Kidney (tissue), 22 donors: ENCODE measurements at places on chromosomes 3 and 15.

DNA sequence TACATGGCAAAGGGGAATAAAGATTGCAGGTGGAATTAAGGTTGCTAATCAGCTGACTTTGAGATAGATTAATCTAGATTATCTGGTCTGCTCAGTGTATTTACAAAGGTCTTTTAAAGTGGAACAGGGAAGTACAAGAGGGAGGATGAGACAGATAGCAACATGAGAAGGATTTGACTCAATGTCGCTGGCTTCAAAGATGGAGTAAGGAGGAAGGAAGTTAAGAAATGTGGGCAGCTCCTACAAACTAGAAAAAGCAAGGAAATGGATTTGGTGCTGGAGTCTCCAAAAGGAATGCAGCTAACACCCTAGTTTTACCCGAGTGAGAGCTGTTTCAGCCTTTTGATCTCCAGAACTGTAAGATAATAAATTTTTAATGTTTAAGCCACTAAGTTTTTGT is 180.7 kb upstream of the TTC14 start:
- no peak for DNase-seq

GRCh38 chr3:171328419-171329082 is 131.7 kb downstream of the TNIK start:
- no peak for DNase-seq

DNA sequence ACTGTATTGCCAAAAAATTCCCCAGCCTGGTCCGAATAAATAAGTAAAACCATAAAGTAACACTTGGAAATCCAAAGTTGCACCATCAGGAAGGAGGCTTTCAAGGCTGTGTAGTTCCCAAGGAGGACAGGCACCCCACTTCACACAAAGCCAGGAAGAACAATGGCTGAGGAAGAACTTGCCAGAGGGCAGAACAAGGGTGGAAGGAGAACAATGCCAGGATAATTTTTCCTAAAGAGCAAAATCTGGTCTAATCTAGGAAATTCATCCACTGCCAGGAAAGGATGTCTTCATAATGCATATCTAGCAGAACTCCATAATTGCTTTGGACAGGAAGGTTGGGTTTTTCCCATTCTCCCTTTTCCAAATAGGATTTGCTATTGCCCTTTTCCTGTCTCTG is 15.7 kb upstream of the ARID3B start:
- DNase-seq: no peak

- no peak for DNase-seq
Measured at GRCh38 chr3:96017556-96017955, 796.8 kb upstream of the EPHA6 start.

GRCh38 chr3:141769221-141769894 is 6.2 kb downstream of the GRK7 start:
- DNase-seq: no peak

- no peak for DNase-seq
Measured at GRCh38 chr3:41024031-41024836, 175.1 kb upstream of the CTNNB1 start.

DNA sequence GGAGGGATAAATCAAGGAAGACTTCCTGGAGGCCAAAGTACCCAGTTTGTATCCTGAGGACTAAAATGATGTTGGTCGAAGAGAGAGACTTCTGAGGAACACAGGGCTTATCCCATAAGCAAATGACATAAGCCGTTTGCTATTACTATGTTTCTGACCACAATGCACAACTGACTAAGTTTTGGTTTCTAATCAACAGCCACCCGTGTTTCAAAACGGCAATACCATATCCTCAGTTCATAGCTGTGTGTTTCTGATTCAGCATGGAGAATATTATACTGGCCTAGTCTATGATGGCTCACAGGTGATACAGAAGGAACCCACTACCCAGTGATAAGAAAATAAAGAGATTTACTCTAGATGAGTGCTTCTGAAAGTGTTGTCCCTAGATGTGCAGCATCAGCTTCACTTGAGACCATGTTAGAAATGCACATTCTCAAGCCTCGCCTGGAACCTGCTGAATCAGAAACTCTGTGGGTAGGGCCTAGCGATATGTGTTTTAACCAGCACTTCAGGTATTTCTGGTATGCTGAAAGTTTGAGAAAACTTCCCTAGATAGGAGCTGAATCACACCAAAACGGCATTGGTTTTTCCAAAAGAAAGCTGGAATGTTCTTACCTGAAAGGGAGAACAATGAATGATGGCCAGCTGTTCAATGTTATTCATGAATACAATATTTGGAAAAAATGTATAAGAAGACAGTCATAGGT is 639.7 kb upstream of the NR2F2 start:
- no peak for DNase-seq

DNA sequence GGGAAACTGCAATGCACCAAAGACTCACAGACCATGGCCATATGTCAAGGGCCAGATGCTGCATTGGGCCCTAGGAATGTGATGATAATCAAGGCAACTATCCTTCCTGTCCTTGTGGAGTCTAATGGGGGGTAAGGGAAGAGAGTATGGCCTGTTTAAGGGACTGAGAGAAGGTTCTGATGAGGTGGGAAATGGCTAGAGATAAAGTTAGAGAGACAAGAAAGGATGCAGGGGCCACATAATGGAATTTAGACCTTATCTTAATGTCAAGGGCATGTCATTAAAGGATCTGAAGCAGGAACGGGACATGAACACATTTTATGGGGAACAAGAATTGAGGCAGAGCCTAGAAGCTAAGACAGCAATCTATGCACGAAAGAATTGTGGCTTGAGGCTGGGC is 30.0 kb upstream of the ABHD17C start:
- DNase-seq: no peak

DNA sequence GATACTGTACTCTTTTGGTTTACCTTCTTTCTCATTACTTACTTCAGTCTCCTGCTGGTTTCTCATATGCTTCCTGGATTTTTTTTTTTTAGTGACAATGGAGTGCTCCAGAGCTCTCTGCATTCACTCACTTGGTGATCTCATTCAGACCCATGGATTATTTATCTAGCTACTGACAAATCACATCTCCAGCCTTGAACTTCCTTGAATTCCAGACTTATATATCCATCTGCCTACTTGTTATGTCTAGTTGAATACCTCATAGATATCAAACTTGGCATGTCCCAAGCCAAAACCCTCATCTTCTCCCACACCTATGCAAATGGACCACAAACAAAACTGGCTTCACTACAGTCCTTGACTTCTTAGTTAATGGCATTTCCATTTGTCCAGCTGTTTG is 234.7 kb upstream of the ZPLD1 start:
- no peak for DNase-seq

GRCh38 chr3:156749244-156749643 is 74.9 kb downstream of the TIPARP start:
- peak; percentile 72 for DNase-seq

- peak; percentile 49 for DNase-seq
Measured at GRCh38 chr3:196016485-196016884, 65.4 kb downstream of the TFRC start.

DNA sequence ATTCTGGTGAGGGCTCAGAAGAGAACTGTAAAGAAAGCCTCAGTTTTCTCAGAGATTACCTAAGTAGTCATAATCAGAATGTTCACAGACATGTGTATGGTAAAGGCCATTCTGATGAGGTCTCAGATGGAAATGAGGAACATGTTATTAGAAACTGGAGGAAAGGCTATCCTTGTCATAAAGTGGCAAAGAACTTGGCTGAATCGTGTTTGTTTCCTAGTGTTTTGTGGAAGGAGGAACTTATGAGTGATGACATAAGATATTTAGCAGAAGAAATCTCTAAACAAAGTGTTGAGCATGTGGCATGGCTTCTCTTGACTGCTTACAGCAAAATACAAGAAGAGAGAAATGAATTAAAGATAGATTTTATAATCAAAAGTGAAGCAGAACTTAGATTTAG is 12.8 kb upstream of the KLHL40 start:
- DNase-seq: no peak

DNA sequence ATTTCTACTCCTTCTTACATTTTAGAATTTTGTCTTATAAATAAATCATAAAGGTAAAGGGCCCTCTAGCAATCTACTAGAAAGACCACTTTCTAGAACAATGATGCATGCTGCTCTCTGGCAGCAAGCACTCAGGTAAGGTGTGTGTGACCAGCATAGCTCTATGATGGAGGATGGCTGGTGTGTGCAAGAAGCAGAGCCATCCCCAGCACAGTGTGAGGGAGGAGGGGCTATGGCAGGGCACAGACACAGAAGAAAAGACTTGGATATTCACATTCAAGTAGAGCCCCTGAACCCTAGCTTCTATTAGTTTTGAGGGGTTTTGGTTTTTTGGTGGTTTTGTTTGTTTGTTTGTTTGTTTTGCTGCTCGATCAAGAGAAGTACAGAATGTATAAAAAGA is 277.1 kb upstream of the CCDC54 start:
- DNase-seq: no peak

DNA sequence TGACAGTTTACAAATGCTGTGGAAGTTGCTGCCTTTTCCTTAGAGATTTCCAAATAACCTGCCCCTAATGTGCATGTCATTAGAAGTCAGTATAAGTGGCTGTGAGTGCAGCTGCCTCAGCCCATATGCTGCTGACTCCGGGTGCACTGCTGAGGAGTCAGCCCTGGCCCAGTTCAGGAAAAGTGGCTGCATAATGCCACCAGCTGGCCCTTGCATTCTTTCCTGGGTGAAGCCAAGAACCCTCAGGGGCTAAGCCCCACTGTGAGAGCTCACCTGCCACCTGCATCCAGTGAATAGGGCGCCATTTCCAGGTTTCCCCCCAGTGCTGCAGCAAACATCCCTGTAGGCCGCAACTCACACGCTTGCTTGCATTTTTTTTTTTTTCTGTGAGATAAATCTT is 139.9 kb downstream of the TJP1 start:
- no peak for DNase-seq

GRCh38 chr3:98755601-98756000 is 7.5 kb upstream of the ST3GAL6 start:
- no peak for DNase-seq

- no peak for DNase-seq
Measured at GRCh38 chr3:99419116-99419515, 219.3 kb upstream of the COL8A1 start.

- DNase-seq: no peak
Measured at GRCh38 chr15:69513450-69513960, 60.9 kb downstream of the RPLP1 start.

- DNase-seq: no peak
Measured at GRCh38 chr3:149625795-149626194, 32.0 kb downstream of the WWTR1 start.

GRCh38 chr15:60374209-60374608 is 23.6 kb downstream of the ANXA2 start:
- no peak for DNase-seq

GRCh38 chr3:53097887-53098286 is 32.3 kb downstream of the RFT1 start:
- DNase-seq: no peak

DNA sequence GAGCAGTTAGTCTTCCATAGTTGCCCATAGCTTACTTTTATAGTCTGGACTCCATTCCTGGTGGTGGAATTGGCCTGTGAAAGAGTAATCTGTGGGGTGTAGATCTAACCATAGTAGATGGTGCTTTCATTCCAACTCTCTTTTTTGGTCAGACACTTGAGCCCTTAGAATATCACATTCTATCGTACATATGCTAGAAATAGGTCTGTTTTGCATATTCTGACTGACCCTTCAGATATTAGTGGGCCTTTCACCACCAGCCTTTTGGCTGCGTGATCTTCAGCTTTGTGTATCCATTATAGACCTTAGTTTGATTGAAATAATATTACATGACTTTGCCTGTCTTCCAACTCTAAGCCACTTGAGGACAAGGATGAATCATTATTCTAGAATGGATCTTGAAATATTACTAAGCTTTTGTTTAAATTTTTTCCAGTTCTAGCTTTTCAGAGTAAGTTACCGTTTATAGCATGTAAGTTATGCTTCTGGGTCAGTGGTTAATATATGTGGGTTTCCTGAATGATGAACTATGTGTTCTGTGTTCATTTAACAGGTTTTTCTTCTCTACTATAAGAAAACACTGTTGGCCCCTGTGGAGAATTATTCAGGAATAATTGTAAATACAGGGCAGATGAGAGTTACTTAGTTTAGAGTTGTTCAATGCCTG is 8.7 kb downstream of the RAB7A start:
- no peak for DNase-seq

- DNase-seq: no peak
Measured at GRCh38 chr3:26752466-26752865, 129.9 kb downstream of the LRRC3B start.

DNA sequence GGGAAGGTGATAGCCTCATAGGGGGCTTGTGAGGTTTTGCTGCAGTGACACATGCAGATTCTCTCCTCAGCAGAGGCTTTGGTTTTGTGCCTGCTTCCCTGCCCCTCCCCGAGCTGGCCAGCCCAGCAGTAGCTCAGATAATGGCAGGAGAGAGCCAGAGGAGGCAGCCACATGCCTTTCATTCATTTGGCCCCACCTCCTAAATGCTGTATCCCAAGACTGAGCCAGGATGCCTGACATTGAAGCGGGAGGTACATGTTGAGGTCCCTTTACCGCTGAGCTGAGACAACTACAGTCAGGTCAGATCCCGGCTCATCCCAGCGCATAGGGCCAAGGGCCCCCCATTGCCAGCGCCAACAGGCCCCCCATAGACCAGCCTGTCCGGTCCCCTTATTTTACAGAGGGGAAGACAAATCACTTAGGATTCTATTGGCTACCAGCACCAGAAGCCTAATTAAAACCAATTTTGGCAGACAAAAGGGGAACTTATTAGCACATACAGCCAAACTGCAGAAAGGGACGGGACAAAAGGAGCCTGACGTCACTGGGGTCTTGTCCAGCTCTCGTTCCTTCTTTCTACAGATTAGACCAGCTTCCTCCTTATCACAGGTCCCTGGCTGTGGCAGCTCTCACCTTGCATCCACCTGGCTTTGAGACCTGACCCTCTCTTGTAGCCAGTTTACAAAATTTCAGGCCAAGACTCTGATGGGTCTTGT is 12.1 kb upstream of the POLG start:
- no peak for DNase-seq

DNA sequence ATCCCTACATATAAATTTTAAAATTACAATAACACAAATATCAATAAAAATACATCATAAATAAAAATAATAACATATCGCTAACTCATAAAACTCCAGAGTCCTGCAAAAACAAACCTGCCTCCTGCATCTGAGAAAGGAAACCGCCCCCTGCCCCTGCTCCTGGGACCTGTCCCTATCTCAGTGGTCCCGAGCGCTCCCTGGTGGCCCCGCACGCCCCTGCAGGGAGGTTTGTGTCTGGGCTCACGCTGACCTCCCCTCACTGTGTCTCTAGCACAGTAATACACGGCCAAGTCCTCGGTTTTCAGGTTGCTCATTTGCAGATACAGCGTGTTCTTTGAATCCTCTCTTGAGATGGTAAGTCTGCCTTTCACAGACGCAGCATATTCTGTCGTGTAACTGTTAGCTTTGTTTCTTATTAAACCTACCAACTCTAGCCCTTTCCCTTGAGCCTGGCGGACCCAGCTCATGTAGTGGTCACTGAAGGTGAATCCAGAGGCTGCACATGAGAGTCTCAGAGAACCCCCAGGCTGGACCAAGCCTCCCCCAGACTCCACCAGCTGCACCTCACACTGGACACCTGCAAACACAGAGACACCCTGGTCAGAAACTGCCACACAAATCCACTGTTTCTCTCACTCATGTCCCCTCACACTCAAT is 554.1 kb downstream of the GOLGA6L6 start:
- DNase-seq: no peak

- no peak for DNase-seq
Measured at GRCh38 chr3:133007601-133008000, 30.6 kb upstream of the TMEM108 start.

GRCh38 chr3:196634224-196634623 is 5.3 kb upstream of the NRROS start:
- no peak for DNase-seq
